A172 (cell line): ENCODE measurements at places on chromosomes 3 and 15. TPM values are rescaled to one million over a fixed set of nuclear protein-coding genes. Genes with fewer than 3 reads are reported as not detected.

SLC22A13 gene
- not detected in 2 replicates for total RNA-seq

MBD4 gene
- total RNA-seq = 63.0 and 63.3 TPM in 2 replicates

PTPRG gene
- total RNA-seq = 5.6 and 7.3 TPM in 2 replicates

IL17RC gene
- 50.6 and 58.7 TPM in 2 replicates for total RNA-seq

- no peak for DNase-seq
These were observed 196.5 kb upstream of the ZPLD1 start for GRCh38 chr3:102238362-102238761.

- no peak for DNase-seq
These were observed 14.8 kb upstream of the ZNF774 start for GRCh38 chr15:90337256-90337655.

- peak; percentile 79 for DNase-seq
These were observed 58.9 kb upstream of the ULK4 start for GRCh38 chr3:42020684-42021307.

GRCh38 chr3:115857518-115858136 is 234.3 kb downstream of the GAP43 start:
- DNase-seq = no peak

DNA sequence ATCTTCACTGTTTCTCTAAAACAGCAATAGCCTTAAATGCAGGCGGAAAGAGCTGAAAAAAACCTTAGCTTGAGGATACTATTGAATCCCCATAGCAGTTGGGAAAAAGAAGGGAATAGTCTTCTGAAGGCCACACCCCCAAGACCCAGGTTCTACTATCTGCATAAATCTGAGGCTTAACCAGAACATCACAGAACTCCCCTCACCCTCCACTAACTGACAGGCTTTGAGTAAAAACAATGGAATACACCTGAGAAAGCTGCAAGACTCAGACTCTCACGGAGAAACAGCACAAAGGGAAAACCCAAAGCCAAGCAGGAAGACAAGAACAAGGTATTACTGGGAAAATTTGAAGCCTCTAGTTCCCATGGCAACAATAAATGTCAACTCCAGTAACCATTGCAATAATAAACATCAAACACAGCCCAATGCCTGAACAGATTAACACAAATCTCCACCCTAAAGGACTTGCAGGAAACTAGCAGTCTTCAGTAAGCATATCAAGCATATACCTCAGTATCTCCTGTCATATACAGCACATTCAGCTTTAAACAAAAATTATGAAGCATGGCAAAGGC is 56.4 kb downstream of the TMCC1 start:
- DNase-seq = no peak

DNA sequence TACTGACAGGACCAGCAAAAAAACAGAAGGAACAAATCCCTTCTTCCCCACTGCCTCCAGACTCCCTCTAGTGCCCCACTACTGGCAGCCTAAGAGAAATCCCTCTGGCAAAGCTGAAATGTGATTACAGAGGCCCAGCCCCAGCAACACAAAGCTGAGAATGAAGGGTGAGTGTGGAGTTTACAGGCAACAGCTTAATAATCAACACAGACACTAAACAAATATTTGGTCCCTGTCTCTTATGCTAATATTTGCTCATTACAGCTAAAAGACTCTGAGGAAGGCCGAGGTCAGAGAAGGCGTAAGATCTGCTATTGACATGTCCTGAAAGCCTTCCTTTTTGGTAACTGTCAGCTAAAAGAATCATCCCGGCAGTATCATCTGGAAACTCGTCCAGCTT is 308.5 kb upstream of the RASGRP1 start:
- no peak for DNase-seq

DNA sequence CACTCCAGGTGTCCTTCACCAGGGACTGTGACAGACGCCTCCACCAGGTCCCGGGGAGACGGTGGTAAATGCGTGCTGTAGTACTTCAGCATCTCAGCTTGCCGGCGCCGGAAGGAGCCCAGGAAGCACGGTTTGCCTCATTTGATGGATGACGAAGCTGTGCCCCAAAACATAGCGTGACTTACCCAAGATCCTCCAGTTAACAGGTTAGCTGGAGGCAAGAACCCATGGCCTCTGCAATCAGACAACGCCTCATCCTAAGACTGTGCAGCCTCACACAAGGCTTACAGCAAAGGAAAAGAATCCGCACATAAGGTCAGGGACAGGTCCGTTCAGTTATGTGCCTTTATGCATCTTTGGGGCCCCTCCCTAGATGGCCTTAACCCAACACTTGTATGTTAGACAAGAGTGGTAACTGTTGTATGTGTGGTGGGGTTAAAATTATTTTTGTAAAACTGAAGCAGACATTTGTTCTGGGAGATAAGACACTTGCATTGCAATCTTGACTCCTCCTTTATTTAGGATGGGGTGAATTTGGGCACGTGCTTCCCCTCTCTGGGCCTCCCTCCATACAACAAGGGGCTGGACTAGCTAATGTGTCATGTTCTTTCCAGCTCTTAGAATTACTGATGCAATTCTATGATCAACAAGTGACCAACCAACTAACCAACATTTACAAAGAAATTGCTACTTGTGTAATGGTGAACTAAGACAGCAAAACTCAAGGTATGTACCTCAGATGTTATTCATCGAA is 39.4 kb downstream of the VGLL4 start:
- DNase-seq = peak; percentile 51

DNA sequence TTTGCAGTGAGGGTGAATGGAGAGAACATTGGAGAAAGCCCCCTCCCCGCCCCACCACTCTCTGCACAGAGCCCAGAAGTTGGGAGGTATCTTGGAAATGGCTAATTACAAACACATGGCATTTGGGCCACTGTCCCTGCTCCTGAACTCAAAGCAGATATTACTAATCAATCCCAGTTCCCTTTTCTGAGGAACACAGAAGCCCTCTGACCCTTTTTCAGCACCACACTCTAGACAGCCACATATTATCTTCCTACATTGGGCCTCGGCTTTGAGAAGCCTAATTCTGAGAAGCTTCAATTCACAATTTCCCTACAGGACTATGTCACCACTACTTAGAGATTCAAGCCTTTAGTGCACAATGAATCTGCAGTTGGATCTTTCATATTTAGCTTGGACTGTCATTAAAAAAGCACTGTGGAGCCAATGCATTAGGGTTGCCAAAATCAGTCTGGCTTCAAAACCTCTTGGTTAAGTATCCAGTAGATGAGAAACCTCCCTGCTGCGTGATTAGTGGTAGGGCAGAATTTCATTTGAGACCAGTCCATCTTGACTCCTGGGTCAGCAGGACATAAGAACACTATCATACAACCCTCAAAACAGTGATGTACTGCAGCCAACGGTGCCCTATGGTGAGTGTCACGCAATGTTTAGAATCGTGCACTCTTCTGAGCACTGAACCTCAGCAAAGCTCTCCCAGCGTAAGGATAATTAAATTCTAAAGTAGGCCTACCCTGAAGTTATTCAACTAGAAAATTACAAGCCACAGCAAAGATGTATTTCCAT is 26.1 kb downstream of the MGLL start:
- no peak for DNase-seq
